ENCODE measurements at places on chromosomes 4 and X.
A peak's percentile ranks its signal among the peaks of the same experiment; 100 is the strongest.

DNA sequence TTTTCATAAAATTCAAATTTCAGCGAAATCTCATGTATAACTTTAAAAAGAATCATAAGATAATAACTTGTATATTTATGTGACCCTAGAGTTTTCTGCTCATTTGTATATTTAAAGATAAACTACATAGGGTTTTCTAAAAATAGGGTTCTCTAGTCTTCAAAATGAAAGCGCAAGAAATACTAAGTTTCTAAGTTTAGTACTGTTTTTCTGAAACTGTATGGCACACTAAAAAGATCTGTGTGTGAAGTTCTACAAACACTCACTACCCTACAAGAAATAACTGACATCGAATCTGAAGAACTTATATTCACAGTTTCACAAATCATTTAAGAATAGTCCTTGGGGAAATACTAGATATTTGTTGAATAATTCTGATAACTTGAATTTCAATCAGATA lies 38.7 kb upstream of the NDST4 start:
- no peak for DNase-seq

DNA sequence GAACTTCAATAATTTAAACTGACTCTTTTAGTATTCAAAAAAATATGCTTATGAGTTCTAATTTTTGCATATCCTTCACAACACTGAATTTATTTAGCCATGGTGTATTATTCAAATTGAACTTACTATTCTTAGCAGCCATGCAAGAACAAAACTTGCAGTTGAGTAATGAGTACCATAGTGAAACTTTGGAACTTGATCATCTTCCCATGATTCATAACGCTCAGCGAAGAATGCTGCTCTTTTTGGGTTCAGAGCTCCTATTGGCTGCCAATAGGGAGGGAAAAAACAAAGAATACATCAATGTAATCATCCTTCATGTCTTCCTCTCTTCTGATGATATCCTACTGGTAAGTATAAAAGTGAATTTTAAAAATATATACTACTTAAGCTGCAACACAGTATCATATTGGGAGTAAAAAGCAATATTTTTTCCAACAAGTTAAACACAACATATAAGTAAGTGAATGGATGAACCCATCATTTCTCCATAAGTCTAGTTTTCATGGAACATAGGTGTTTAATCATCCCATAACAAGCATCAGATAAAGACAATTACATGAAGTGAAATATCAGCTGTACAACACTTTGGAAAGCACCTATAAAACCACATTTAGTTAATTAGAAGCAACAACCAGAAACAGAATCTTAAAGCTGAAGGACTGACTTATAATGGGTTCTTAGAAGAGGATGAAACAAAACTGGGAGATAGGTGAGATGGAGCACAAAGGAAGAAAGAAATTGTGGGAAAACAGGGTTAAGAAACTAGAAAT lies 145.2 kb upstream of the MAB21L2 start:
- no peak for DNase-seq

- peak; percentile 61 for DNase-seq
Measured at GRCh38 chr4:105550641-105551040, 1.8 kb upstream of the ARHGEF38 start.

DNA sequence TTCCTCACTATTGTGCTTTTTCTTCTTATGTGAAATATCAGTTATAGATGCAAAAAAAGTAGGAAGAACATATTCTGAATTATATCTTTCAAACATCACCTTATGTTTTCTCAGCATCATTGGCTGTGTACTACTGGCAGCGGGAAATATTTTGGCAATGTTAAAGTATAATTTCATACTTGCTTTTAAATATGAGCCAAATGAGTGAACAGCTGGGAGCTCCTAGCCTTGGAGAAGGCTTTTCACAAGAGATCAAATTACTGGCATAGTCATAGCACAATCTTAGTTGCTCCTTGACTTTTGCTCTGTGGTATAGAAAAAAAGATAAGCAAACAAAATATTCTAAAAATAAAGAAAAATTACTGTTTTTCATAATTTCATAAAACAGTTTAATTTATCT lies 1575.8 kb upstream of the PABPC4L start:
- no peak for DNase-seq

DNA sequence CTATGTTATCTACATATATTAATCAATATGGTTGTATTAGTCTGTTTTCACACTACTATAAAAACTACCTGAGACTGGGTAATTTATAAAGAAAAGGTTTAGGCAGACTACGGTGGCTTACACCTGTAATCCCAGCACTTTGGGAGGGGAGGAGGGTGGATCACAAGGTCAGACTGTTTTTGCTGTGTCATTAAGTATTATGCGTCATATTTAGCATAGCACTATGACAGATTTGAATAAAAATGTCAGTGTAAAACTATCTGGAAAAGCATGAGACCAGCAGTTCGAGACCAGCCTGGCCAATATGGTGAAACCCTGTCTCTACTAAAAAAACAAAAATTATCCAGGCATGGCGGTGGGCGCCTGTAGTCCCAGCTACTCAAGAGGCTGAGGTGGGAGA lies 209.7 kb upstream of the ARHGAP24 start:
- no peak for DNase-seq
